ENCODE measurements at places on chromosomes 3 and 15. TPM values are rescaled to one million over a fixed set of nuclear protein-coding genes. Genes with fewer than 3 reads are reported as not detected.

The ZPLD1 gene
- 0.10 TPM for total RNA-seq

The LHFPL4 gene
- total RNA-seq: not detected

The GABRR3 gene
- total RNA-seq: not detected

The DYNLT2B gene
- 5.7 TPM for total RNA-seq

The MED12L gene
- total RNA-seq: 1.5 TPM

The POLR2M gene
- 273 TPM for total RNA-seq

The ANKDD1A gene
- total RNA-seq: 3.6 TPM

The C3orf49 gene
- not detected for total RNA-seq

The BFSP2 gene
- not detected for total RNA-seq

The TUSC7 gene
- not detected for total RNA-seq

The CLEC3B gene
- 54.6 TPM for total RNA-seq

The FOXL2 gene
- total RNA-seq: 0.30 TPM

The ARNT2 gene
- total RNA-seq: 2.8 TPM

The GPR171 gene
- total RNA-seq: 0.39 TPM

DNA sequence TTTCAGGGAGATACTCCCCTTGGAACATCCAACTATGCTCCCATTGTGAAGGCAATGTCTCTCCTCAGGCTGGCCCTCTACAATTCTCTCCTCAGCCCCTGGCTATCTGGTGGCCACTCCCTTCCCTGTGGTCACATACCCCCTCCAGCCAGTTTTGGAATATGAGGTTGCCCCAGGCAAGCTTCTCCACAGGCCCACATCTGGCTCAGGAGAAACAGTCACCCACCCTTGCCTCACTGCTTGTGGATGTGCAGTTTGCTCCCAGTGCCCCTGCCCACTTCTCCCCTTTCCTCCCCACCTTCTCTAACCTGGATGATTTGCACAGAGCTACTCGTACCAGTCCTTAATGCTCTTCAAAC, 15.7 kb upstream of the TIPARP start:
- no peak for DNase-seq

DNA sequence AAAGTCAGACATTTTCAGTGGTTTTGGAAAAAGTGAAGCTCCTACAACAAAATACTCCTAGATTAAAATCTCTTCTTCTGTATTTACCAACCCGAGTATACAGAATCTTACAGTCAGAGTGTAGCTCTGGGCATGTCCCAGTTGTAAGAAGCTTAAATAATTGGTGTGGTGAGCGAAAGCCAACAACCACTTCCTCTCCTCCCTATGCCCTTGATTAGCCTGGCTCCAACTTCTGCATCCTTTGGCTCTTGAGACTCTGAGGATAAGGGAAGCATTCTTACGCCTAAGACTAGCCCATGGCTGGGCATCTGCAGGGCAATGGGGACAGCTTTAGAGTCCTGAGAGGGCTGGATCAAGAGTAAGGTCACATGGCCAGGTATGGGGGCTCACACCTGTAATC, 25.5 kb downstream of the RFT1 start:
- DNase-seq: no peak

DNA sequence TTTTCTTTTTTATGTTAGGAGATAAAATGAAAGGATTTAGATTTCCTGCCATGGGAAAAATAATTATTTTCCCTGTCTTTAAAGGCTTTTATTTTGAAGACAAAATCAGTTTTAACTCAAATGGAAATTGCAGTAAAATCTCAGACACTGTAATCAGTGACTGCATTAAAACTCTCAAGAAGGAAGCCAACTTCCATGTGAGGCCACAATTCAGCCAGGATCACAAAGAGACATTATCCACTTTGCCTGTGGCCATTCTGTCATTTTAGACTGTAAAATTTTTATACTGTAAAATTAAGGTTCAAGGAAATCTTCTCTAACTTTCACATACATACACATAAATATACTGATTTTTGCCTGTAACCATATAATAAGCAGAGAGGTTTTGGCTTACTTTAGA, 304.0 kb downstream of the TIGIT start:
- DNase-seq: peak; percentile 1

- DNase-seq: no peak
These were observed 12.6 kb downstream of the ATP2C1 start for GRCh38 chr3:130906374-130906995.

DNA sequence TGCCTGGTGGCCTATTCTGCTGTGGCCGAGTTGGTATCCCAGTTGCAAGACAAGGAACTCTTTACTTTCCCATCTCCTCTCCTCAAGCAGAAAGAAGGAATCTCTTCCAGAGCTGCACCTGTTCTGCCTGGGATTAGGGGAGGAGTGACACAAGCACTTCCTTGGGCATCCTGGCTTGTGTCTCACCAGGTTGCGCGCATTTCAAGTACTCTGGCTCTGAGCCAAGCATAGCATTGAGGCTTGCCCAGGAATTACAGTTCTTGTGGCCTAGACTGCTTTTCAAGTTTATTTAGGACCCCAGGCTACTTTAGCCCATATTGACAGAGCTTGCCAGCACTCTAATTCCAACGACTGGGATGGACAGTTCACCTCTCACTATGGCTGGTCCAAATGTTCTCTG, 150.5 kb downstream of the RSRC1 start:
- DNase-seq: no peak

GRCh38 chr3:99648516-99648915, 10.1 kb downstream of the COL8A1 start:
- no peak for DNase-seq

- no peak for DNase-seq
These were observed 41.1 kb downstream of the PTPRG start for GRCh38 chr3:61602466-61602865.

GRCh38 chr3:159823780-159824179, 164.9 kb upstream of the IL12A start:
- no peak for DNase-seq

GRCh38 chr3:129586746-129587430, 19.6 kb downstream of the PLXND1 start:
- DNase-seq: no peak

DNA sequence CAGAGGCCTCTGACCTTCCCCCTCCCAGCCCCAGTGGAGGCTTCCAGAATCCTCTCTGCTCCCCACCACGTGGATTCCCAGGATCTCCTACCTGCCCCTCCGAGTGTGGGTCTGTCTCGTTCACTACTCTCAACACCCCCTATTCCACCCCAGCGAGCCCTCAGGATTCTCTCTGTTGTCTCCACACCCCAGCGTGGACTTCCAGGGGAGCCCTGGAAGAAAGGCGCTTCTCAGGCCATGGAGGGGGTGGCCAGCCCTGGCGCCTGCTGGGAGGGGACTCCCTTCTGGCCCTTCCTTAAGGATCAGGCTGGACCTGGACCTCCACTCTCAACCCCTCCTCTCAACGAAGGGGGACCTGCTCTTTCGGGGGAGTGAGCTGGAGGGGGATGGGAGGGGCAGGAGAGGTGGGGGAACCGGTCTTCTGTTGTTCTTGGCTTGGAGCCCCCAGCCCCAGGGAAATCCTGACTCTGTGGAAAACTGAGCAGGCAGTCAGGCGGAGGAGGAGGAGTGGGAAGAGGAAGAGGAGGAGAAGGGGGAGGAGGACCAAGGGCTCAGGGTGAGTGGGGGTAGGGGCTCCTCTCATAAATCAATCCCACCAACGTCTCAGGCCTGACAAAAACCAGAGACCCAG, 32.9 kb downstream of the EPHB3 start:
- DNase-seq: no peak

- peak; percentile 38 for DNase-seq
These were observed 48.6 kb downstream of the SLC25A26 start for GRCh38 chr3:66269411-66269810.

GRCh38 chr15:96285305-96285704, 45.2 kb upstream of the NR2F2 start:
- DNase-seq: no peak

DNA sequence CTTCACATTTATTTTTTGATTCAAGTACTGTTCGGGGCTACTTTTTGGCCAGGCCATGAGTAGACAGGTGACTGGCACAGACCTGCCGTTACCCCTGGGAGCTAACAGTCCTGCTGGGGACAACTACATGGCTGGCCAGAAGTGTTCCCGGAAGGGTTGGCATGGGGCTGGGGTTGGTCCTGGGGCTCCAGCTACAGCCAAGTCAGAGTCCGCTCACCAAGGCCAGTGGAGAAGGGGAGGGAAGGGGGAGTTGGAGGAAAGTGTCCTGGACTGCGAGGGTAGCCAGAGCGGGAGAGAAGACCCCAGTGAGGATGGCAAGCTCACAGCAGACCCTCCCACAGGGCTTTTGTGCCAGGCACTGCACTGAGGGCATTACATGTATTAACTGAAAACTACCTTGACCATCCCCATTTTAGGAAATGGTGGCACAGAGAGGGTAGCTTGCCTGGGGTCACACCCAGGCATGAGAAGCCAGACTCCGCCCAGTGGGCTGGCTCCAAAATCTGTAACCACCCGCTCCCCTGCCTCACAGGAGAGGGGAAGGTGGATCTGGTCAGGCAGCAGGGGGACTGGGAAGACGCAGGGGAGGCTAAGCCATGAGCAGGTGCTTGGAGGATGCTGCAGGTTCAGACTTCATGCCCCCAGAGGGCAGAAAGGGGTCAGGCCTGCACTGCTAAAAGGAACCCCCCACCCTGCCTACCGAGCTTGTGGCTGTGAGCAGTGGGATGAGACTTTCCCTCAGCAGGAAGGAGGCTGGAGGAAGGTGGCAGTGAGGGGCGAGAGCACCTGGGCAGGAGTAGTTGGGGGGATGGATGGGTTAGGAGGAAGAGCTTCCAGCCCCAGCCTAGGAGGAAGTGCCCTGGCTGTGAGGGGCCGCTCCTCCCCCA, 38.3 kb upstream of the ESYT3 start:
- no peak for DNase-seq

DNA sequence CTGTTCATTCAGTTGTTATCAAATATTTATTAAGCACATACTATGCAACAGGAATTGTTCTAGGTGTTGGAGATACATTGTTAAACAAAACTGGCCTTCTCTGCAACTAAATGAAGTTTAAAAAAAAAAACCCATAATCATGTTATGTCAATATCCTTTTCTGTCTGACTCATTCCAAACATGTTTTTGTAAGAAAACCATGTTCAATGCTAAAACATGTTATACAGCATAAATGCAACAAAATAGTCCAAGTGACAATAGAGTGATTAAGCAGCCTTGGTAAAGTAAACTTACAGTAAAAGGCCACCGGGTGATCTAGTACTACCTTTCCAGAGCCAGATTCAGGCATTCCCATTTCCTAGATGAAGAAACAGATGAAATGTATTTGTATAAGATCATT, 278.0 kb upstream of the NECTIN3 start:
- no peak for DNase-seq

DNA sequence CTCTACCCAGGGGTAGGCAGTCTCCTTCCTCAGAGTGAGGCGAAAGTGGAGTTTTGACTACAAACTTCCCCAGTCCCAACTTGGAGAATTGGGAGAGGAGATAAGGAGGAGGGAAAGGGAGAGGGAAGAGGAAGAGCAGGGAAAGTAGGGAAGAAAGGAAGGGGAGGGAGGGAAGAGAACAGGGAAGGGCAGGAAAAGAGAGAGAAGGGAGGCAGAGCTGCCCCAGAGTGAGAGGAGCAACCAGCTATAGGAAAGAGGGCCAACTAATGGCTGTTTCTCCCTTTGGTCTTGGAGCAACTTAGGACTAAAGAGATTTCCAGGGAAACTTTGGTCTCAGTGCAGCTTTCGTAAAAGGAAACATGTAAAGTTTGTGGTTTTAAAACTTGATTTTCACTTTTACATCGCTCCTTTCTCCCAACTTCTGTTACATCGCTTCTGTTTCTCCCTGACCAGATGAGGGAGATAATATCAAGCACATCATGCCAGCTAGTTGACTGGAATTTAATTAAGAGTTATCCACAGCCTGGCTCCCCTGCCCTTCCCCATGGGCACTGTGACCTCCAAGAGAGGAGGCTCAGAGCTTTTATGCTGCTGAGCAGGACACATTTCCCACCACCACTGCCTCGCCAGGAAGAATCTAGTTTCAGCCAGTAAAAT, 1.4 kb downstream of the CA12 start:
- DNase-seq: no peak

- no peak for DNase-seq
These were observed 8.4 kb upstream of the SNRPA1 start for GRCh38 chr15:101303408-101303807.

GRCh38 chr15:51936105-51936478, 35.5 kb downstream of the LEO1 start:
- no peak for DNase-seq

- DNase-seq: no peak
These were observed 140.2 kb downstream of the CACNA2D3 start for GRCh38 chr3:54262541-54262940.

GRCh38 chr3:188246905-188247304, 92.9 kb downstream of the LPP start:
- no peak for DNase-seq

DNA sequence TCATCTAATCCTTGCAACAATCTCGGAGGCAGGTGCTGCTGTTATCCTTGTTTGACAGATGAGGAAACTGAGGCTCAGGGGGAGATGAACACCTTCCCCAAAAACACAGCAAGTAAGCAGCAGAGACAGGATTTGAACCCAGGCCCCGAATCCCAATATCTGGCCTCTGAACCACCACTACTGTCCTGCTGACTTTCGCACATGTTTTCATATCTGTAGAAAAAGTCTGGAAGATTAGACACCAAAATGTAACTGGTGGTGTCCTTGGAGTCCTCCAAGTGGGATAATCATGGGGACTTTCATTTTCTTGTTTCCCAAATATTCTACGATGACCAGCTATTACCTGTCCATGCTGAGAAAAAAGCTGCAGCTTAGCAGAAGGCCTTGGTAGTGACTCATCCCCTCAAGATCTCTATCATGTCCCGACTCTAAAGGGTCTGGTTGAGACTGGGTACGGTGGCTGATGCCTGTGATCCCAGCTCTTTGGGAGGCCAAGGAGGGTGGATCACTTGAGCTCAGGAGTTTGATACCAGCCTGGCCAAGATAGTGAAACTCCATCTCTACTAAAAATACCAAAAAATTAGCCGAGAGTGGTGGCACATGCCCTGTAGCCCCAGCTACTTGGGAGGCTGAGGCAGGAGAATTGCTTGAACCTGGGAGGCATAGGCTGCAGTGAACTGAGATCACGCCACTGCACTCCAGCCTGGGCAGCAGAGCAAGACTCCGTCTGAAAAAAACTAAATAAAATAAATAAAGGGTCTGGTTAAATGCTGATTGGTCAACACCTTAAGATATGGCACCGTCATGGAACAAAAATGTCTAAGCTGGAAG, 8.6 kb downstream of the IRAK2 start:
- DNase-seq: no peak

DNA sequence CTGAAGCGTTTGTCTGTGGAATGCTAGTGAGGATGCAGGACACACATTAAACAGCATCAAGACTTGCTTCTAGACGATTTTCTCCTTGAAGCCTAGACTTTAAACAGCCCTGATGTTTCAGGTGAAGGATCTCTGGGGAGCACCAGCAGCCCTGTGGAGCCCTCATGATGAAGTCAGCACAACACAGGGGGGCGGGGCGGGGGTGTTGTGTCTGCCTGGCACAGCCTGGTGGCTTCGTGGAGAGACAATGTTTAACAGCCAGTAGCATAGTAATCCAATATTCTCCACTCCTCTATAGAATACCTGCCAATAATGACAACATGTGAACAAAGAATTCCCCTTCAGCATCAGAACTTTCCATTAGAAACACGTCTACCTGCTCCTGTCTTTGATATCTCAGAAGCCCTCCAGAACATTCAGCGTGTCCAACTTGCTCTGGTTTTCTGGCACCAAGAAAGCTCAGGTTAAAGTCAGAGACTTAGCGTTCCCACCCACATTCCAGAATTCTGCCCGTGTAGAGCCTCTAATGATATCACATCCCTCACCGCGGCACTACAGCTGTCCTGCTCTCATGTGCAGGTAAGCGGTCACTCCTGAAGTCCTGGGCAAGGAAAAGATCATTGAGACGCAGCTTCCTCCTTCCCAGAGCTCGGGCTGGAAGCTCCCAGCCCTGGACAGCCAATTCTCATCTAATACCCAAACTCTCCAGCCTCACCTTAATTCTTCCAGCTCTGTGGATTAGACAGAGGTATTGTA, 98.0 kb downstream of the ATP10A start:
- DNase-seq: no peak

Data from skin of body (tissue), 3 donors.